NCI-H524 (cell line): ENCODE measurements at places on chromosomes 3 and 15.

DNA sequence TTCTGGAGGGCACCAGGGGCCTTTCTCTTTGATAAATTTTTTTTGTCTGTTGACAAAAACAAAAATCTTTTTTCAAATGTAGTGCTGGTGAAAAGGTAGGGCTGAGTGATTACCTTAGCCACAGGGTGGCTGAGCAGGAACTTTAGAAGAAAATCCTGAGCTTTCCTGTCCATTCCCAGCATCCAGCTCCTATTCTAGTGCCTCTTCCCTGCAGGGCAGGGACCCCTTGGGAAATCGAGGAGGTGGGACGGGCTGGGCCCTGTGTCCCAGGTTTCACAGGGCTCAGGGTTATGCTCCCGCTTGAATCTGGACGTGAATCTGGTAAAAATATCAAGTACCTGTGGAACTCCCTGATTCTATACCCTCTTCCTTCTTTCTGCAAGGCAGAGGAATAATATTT is 31.7 kb downstream of the EDEM1 start:
- no peak for DNase-seq

- DNase-seq = peak; percentile 6
Measured at GRCh38 chr3:149936812-149937230, 33.9 kb downstream of the PFN2 start.

GRCh38 chr15:65101411-65101890 is 13.5 kb downstream of the UBAP1L start:
- no peak for DNase-seq

GRCh38 chr3:29880809-29881208 is 599.9 kb downstream of the RBMS3 start:
- no peak for DNase-seq

GRCh38 chr3:184384856-184385422 is 5.1 kb downstream of the CHRD start:
- DNase-seq = no peak

GRCh38 chr15:25065876-25066275 is 111.1 kb downstream of the SNRPN start:
- no peak for DNase-seq

- DNase-seq = no peak
Measured at GRCh38 chr3:194939949-194940770, 254.5 kb downstream of the FAM43A start.

DNA sequence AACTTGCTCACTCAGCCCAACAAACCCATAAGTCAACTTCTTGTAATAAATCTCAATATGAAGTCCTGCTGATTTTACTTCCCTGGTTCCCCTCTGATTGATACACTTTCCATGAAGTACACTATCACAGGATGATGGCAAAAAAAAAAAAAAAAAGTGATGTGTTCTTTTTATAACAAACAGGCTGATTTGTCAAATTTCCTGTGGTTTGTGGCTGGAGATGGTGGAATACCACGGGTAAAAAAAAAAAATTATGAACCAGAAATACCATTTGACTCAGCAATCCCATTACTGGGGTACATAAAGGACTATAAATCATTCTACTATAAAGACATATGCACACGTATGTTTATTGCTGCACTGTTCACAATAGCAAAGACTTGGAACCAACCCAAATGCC is 10.7 kb upstream of the SERPINI2 start:
- no peak for DNase-seq

- no peak for DNase-seq
Measured at GRCh38 chr15:85689729-85690128, 105.0 kb downstream of the KLHL25 start.

DNA sequence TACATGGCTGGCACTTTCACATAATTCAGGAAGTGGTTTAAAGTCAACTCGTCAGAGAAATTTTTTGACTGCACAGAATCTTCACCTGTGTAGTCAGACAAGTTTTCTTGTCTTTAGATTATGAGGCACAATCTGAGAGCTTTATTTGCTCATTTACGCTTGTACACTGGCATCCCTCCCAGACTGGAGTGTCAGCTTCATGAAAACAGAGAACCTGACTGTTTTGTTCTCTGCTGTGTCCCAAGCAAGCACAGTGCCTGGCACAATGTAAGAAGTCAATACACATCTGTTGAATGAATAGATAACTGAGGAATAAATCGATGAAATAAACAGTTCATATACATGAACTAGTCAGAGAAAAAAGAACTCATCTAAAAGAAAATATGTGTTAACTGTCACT is 846.1 kb upstream of the CFAP20DC start:
- DNase-seq = peak; percentile 48

GRCh38 chr3:139122221-139122581 is 77.5 kb upstream of the PRR23C start:
- no peak for DNase-seq

DNA sequence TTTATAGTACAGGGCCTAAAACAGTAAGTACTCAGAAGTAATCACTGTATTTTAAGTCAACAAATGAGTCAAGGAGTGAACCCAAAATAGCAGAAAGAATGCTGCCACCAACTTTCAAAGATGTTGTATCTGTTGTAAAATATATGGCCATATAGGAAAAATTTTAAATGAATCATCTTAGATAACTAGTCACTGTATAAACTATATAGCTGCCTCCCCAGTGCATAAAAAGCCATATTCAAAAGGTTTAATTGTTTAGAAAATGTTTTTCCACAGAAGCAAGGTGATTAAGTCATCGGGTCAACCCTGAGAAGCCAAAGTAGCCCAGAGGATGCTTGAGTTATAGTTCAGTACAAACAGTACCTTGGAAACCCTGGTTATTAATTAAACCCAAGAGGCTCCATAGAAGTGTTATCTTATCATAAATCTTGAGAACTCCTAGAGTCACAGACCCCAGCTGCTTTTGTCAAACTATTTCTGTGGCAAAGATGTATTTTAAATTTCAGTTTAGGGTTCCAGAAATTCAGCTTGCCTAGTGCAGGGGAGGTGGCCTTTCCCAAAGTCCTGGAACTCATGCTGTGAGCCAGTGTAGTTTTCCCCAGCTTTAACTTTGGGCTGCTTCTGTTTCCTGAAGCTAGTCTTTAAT is 39.2 kb downstream of the MBNL1 start:
- no peak for DNase-seq

GRCh38 chr3:154886437-154886836 is 193.7 kb upstream of the MME start:
- no peak for DNase-seq

DNA sequence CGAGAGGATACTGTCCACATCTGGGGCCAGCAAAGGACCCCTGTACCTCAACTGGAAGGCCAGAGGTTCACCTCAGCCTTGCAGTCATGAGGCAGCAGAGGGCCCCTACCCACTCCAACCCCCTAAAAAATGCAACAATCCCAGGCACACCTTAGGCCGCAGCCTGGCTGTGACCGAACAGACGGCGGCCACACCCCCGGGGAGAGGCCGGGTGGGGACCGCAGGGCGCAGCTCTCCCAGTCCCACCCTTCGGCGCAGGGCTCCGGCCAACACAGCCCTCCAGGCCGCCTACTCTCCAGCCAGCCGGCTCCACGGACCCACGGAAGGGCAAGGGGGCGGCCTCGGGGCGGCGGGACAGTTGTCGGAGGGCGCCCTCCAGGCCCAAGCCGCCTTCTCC is 457 bp upstream of the DNAJA4 start:
- DNase-seq = no peak

DNA sequence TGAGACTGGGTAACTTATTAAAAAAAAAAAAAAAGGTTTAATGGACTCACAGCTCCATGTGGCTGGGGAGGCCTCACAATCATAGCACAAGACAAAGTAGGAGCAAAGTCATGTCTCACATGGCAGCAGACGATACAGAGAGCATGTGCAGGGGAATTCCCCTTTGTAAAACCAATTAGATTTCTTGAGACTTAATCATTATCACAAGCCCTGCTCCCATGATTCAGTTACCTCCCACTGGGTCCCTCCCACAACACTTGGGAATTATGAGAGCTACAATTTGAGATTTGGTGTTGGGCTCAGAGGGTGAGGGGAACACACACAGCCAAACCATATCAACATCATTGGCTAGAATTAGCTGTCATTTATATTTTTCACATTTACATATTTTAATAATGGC is 221.0 kb downstream of the RSRC1 start:
- DNase-seq = peak; percentile 5

GRCh38 chr15:70195587-70196305 is 98.0 kb upstream of the TLE3 start:
- DNase-seq = peak; percentile 17

- DNase-seq = no peak
Measured at GRCh38 chr15:56906766-56907165, 11.7 kb upstream of the TCF12 start.

- DNase-seq = no peak
Measured at GRCh38 chr3:21718161-21718765, 32.7 kb downstream of the ZNF385D start.

DNA sequence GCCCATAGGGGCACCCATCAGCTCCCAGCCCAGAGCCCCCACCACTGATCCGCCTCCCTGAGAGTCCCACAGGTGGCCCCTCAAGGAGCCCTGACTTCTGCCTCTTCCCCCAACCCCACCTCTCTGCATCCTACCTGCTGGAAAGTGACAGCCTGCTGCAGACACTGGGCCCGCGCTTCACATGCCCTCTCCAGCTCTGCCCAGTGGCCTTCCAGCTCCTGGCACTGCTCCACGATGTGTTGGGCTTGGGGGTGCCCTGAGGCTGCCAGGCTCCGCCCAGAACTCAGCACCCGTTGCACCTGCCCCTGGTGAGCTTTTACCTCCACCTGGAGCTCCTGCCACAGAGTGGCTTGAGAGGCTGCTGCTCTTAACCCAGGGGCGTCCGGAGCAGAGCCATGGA is 20.1 kb downstream of the SPTBN5 start:
- no peak for DNase-seq

DNA sequence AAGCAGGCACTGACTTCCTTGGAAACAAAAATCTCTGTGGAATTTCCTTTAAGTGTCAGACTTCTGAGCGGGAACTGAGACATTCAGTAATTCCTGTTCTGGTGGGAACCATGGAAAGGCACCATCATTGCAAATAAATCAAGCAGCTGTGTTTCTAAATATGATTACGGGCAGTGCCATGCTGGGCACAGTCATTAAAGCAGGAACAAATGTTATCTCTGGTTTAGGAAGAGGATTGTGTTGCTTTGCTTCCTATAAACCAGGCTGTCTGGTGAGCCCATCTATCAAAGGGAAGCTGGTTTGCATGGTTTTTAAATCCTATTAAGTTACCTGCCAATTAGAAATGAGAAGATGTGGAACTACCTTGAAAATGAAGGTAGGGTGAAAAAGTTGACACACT is 86.7 kb downstream of the EBLN2 start:
- DNase-seq = no peak

- DNase-seq = no peak
Measured at GRCh38 chr3:25854635-25855034, 64.7 kb downstream of the OXSM start.
